Activated naive CD4-positive, alpha-beta T cell treated with anti-CD3 and anti-CD28 coated beads for 36 hours (primary cell): ENCODE measurements at places on chromosomes 12 and 14.

GRCh38 chr12:45260104-45260815, 44.4 kb downstream of the ANO6 start:
- DNase-seq = no peak

GRCh38 chr14:98138666-98139065, 1133.3 kb downstream of the BCL11B start:
- DNase-seq = peak; percentile 77

GRCh38 chr14:21455912-21456667, at the start of gene CHD8:
Gene CHD8 (minus strand): TSS chr14:21456123. CDS start chr14:21431643, 24,480 bp downstream.
- DNase-seq = peak; percentile 100

- no peak for DNase-seq
Observed at GRCh38 chr12:62684570-62685295, 218.1 kb downstream of the MON2 start.

DNA sequence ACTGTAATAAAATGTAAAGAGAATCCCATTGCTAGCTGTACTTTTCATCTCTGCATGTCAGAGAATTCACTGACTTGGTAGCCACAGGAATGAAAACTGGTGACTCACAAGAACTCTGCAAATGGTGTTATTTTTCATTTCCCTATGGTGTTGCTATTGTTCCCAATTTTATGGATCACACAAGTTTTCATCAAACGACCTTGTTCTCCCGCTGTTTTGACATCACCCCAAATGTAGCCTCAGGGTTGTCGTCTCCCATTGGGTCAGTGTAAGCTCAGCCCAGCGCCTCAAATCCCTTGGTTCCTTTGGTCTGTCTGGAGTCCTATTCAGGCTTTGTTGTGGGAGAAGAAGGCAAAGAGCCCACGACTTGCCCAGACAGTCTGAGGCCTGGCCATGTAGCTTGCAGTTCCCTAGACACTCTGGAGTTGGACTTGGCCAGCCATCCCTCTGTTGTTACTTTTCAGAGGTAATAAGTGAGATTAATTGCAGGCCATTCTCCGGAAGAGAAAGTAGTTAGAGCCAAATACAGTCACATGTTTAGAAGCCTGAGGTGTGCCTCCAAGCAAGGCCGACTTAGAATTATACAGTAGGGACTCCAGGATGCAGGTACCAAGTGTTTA, 159.2 kb downstream of the TGFB3 start:
- DNase-seq = no peak

GRCh38 chr14:42854061-42854460, 1247.4 kb downstream of the LRFN5 start:
- no peak for DNase-seq

DNA sequence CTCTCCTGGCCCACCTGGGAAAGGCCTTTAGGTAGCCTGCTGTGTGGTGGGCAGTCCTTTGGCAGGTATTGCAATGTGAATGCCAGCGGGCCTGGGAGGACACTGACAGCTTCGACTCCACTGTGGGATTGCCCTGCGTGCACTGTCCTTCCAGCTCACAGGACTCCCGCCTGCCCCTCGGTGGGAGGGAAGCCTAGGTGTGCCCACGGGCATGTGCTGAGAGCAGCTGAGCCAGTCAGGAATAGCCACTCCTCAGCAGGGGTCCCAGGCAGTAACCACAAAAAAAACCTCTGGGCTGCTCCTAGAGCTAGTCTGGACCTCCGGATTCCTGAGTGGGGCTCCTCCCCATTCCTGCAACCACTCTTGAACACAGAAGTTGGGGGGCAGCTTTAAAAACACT, 278.2 kb downstream of the FOXN3 start:
- no peak for DNase-seq

DNA sequence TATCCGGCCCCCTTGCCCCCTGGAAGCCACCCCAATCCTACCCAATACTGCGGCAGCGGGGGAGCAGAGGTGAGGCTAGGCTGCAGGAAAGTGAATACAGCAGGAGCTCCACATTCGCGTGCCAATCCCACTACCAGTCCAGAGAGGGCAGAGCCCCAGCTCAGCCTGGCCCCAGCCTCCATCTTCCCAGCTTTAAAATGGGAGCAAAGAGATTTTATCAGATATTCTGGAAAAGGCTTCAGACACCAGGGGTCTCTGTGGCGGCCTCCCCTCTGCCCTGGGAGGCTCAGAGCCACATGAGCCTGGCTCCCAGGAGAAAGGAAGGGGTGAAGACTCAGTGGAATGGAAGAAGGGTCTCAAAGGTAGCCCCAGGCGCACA, 72.7 kb downstream of the NCOR2 start:
- DNase-seq = no peak

GRCh38 chr12:94322346-94322745, 137.3 kb downstream of the CEP83 start:
- DNase-seq = no peak

- DNase-seq = no peak
Observed at GRCh38 chr12:93657071-93657470, 20.1 kb upstream of the CRADD start.
